ENCODE measurements at places on chromosomes 2 and 18. TPM values are rescaled to one million over a fixed set of nuclear protein-coding genes. Genes with fewer than 3 reads are reported as not detected.
A peak's percentile ranks its signal among the peaks of the same experiment; 100 is the strongest.

- H3K36me3 ChIP-seq = peaks cover 65% of the 10 kb centered on the region
- DNase-seq = peak; percentile 60
- H3K27ac ChIP-seq = no peak overlapping the region
- no peaks in the 10 kb centered on the region for H3K4me1 ChIP-seq
- no peak overlapping the region for H3K4me3 ChIP-seq
- no peaks in the 10 kb centered on the region for H3K27me3 ChIP-seq
Observed at GRCh38 chr2:85053802-85054201, 79.4 kb upstream of the TCF7L1 start.

RAB6C gene
- total RNA-seq = not detected

- DNase-seq = no peak
- H3K27ac ChIP-seq = no peak overlapping the region
- no peaks in the 10 kb centered on the region for H3K4me1 ChIP-seq
- no peaks in the 10 kb centered on the region for H3K27me3 ChIP-seq
- H3K36me3 ChIP-seq = no peaks in the 10 kb centered on the region
Observed at GRCh38 chr18:29028560-29028959, 851.6 kb upstream of the CDH2 start.

DNA sequence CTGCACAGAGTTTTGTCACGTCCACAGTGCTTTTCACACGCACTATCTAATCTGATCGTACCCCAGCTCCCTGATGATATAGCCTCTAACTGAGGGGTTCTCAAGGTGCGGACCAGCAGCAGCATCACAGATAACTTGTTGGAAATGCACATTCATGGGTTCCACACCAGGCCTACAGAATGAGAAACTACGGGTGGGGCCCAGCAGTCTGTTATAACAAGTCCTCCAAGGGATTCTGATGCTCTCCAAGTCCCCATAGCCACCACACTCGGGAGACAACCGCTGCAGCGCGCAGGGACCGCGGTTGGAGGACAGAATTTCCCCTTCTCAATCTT is 745 bp upstream of the BZW1 start:
- peaks cover 38% of the 10 kb centered on the region for H3K4me1 ChIP-seq
- H3K27ac ChIP-seq = peak overlapping the region; percentile 98
- DNase-seq = no peak

DNA sequence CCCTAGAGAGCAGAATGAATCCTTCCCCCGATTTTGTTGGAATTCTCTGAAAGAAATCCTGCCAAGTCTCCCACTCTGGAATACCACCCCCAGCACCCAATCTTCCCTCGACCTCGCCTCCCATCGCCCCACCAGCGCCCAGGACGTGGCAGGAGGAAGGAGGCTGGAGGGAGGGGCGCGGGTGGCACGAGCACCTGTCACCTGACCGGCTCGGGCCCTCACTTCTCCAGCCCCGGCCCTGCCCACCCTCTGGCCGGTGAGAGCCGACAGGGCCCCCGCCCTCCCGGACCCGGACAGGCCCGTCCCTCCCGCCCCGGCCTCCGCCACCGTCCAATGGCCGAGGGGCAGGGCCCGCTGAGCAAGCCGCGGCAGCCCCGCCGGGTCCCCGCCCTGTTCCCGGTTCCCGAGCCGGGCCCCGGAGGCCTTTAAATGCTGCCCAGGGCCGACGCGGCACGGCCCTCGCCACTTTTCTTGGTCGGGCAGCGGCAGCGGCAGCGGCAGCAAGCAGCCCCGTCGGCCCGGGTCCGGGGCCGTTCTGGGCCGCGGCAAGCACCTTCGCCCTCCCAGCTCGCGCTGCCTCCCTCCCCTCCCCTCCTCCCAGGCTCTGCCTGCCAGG is at the start of gene LGALSL:
LGALSL (plus strand) TSS at position 393 of the 616 bp plus-strand sequence. CDS start 384 bp downstream, outside the sequence.
- peak; percentile 80 for DNase-seq
- peaks cover 54% of the 10 kb centered on the region for H3K4me1 ChIP-seq
- H3K36me3 ChIP-seq = no peaks in the 10 kb centered on the region
- peak within 1 kb of the TSS; percentile 94 for H3K27ac ChIP-seq
- peak within 1 kb of the TSS; percentile 91 for H3K4me3 ChIP-seq
- no peaks in the 10 kb centered on the region for H3K27me3 ChIP-seq

- H3K27me3 ChIP-seq = peaks cover 1% of the 10 kb centered on the region
- no peaks in the 10 kb centered on the region for H3K36me3 ChIP-seq
- no peak for DNase-seq
- H3K4me3 ChIP-seq = no peak overlapping the region
- no peaks in the 10 kb centered on the region for H3K4me1 ChIP-seq
Observed at GRCh38 chr2:1949265-1949664, 204.9 kb upstream of the PXDN start.

KATNAL2 gene
- 1.7 TPM for total RNA-seq

DNA sequence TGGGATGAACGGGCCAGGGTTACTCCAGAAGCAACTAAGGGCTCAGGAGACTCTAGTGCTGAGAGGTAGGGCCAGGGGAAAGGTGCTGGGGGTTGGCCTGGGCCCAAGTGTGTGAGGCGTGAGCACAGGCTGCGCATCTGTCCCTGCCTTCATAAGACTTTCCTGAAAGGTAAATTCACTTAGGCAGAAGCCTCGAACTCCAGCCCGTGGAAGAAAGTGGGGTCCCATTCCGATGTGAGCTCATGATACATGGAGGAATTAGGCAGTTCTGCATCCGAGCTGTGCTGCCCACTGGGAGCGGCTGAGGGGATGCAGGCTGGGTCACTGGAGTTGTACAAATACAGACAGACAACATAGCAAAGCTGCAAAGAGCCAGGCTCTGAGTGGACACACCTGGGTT is 16.2 kb downstream of the PARD6G start:
- DNase-seq = no peak
- no peaks in the 10 kb centered on the region for H3K27me3 ChIP-seq
- H3K27ac ChIP-seq = no peak overlapping the region
- H3K36me3 ChIP-seq = no peaks in the 10 kb centered on the region
- H3K4me1 ChIP-seq = no peaks in the 10 kb centered on the region
- H3K4me3 ChIP-seq = no peak overlapping the region

DNA sequence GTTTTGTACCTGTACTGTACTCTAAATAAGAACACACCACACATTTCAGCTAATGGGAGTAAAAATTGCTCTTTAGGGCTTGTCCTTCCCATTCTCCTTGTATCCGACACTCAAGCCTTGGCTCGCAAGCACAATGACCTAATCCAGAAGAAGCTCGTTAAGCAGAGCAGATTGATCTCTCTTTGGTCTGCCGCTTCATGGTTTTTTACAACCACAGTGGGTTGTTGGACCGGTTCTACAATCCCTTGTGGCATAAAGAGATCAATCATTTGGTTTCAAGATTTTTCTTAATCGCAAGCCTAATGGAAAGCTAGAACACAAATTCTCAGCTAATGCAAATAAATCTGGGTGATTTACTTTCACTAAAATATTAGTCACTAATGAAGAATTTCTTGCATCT is 662.1 kb downstream of the LRP1B start:
- no peak for DNase-seq
- H3K27me3 ChIP-seq = no peaks in the 10 kb centered on the region
- H3K36me3 ChIP-seq = no peaks in the 10 kb centered on the region
- H3K27ac ChIP-seq = no peak overlapping the region

- H3K4me1 ChIP-seq = no peaks in the 10 kb centered on the region
- DNase-seq = no peak
- peaks cover 44% of the 10 kb centered on the region for H3K36me3 ChIP-seq
- H3K27me3 ChIP-seq = no peaks in the 10 kb centered on the region
- H3K4me3 ChIP-seq = no peak overlapping the region
Observed at GRCh38 chr2:241584436-241584835, 25.9 kb downstream of the BOK start.

DNA sequence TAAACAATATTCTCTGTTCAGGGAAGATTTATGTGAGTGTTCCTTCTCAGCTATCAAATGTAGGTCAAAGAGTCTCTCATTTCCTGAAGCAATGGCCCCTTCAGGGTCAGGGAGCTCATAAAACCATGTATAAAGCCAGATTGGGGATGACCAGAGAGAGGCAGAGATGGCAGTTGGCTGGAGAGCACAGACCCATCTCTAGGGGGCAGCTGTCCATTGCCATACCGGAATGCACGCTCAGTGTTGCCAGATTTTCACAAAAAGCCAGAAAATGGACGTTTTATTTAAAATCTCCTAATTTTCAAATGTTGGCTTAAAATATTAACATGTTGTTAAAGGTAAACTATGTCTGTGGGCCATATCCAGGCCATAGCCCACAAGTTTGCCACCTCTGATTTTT is 1920.7 kb upstream of the CELF4 start:
- no peak overlapping the region for H3K27ac ChIP-seq
- H3K36me3 ChIP-seq = no peaks in the 10 kb centered on the region
- no peaks in the 10 kb centered on the region for H3K27me3 ChIP-seq
- H3K4me3 ChIP-seq = no peak overlapping the region

- H3K36me3 ChIP-seq = no peaks in the 10 kb centered on the region
- no peak overlapping the region for H3K27ac ChIP-seq
- H3K4me3 ChIP-seq = no peak overlapping the region
- H3K4me1 ChIP-seq = no peaks in the 10 kb centered on the region
Observed at GRCh38 chr2:55876429-55877086, 47.0 kb downstream of the EFEMP1 start.

PKP4 gene
- total RNA-seq = 22.3 TPM

DNA sequence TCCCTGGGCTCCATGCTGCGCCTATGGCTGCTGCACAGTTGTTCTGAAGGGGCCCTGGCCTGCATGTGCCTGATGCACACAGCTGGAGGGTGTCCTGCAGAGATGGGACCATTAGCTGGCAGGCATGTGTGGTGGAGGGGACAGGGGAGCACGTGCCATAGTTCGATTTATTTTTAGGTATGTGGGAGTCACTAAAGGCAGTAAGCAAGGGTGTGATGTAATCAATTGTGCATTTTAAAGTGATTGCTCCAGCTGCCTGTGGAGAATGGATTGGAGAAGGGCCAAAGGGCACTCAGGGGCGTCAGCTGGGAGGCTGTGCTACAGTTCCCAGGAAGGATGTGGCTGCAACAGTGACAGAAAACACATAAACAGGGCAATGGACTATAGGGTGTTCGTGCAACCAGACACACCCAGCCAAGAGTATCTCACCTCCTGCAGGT is 205.1 kb downstream of the ARL4C start:
- no peak for DNase-seq
- no peak overlapping the region for H3K27ac ChIP-seq
- no peaks in the 10 kb centered on the region for H3K4me1 ChIP-seq
- H3K36me3 ChIP-seq = no peaks in the 10 kb centered on the region
- H3K4me3 ChIP-seq = no peak overlapping the region
- H3K27me3 ChIP-seq = no peaks in the 10 kb centered on the region

DNA sequence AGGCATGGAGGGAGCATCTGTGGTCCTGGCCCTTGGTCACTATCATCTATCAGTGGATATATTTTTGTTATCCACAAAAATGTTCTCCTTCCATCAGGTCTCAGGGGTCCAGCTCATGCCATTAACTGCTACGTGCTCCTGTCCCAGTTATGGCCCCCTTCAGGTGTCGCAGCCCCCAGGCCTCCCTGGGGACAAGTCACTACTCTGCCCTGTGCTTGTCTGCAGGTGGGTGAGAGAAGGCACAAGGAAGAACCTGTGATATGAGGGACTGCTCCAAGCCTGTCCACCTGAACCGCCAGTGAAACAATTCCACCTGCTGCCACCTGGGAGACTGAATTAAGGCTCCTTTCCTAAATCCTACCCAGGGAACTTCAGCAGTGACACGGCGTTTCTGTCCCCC is 229.6 kb upstream of the ID2 start:
- no peaks in the 10 kb centered on the region for H3K4me1 ChIP-seq
- peaks cover 20% of the 10 kb centered on the region for H3K27me3 ChIP-seq
- no peak overlapping the region for H3K4me3 ChIP-seq
- H3K27ac ChIP-seq = no peak overlapping the region
- H3K36me3 ChIP-seq = no peaks in the 10 kb centered on the region

DNA sequence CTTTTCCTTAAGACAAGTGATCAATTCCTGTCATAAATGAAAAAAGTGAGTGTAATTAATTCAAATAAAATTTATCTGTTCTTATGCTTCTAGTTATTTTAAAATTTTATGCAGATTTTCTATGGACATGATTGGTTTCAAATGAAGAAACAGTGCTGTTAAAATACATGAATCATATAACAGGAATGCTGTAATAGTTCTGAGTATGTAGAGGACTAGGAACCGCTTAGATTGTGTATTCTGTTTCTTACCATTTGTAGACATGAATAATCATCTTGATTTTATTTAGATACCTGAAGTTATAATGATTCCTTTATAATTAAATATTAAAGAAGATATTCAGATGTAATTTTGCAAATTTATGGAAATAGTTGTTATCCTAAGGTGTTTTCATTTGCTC is 3.5 kb downstream of the ACTR2 start:
- H3K4me1 ChIP-seq = peaks cover 42% of the 10 kb centered on the region
- DNase-seq = no peak
- H3K27me3 ChIP-seq = no peaks in the 10 kb centered on the region
- H3K27ac ChIP-seq = no peak overlapping the region

FLACC1 gene
- total RNA-seq = 1.8 TPM

PROM2 gene
- total RNA-seq = 0.54 TPM

DNA sequence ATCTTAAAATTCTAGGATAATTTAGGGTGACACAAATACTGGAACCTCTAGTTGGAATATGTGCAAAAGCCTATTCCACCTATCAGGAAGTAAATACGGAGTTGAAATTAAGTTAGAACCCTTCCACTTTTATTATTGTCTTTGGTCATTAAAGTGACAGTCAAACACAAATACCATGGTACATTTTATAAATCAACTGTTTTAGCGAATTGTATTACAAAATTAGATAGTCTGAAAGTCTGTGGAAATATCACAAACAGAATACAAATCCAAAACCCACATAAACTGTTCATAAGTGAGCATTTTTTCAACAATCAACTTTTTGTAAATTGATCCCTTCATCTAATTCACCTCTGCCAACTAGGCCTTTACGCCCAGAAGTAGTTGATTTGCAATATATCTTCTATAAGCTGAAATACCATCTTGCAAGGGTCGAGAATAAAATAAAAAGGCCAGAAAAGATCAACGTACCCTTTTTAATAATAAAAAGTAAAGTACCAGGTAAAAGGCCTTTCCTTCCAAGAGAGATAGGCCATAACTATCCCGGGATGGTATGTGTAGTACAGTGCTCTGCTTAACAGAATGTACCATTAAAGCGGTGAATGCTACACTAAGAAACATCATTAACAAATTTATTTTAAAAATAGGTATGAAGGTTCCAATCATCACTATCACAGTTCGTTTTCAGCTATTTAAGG is 1.3 kb downstream of the USP34 start:
- H3K27me3 ChIP-seq = no peaks in the 10 kb centered on the region
- peak overlapping the region; percentile 99 for H3K27ac ChIP-seq
- H3K36me3 ChIP-seq = peaks cover 18% of the 10 kb centered on the region
- H3K4me1 ChIP-seq = peaks cover 40% of the 10 kb centered on the region
- peak overlapping the region; percentile 94 for H3K4me3 ChIP-seq
- no peak for DNase-seq

PMAIP1 gene
- 0.59 TPM for total RNA-seq

DNA sequence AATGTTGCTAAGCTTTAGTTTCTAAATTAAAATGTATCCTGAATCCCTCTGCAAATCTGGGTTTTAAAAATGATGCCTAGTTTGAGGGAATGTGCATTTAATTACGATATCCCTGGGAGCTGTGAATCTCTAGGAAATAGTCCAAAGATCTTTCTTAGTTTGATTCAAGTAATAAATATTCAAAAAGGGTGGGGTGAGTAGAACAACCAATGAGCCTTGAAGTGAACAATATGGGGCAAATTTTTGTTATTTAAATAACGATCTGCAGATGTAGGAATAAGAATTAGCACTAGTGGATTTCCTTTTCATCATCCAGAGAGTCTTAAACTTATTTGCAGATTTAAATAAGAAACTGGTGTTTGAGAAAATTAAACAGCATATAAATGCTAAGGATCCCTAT is 106.3 kb downstream of the ACVR1 start:
- no peak for DNase-seq
- H3K27ac ChIP-seq = no peak overlapping the region
- no peaks in the 10 kb centered on the region for H3K27me3 ChIP-seq
- no peaks in the 10 kb centered on the region for H3K4me1 ChIP-seq
- H3K4me3 ChIP-seq = no peak overlapping the region

GRCh38 chr2:127034883-127035611 is 71.9 kb downstream of the BIN1 start:
- no peaks in the 10 kb centered on the region for H3K36me3 ChIP-seq
- DNase-seq = no peak
- no peaks in the 10 kb centered on the region for H3K27me3 ChIP-seq
- no peaks in the 10 kb centered on the region for H3K4me1 ChIP-seq
